Cardiac ventricle fibroblast (primary cell): ENCODE measurements at places on chromosomes 13 and 19. TPM values are rescaled to one million over a fixed set of nuclear protein-coding genes. Genes with fewer than 3 reads are reported as not detected.

The APLP1 gene
- 4.4 and 5.5 TPM in 2 replicates for total RNA-seq

The IRS2 gene
- 14.3 and 17.4 TPM in 2 replicates for total RNA-seq

The BRCA2 gene
- total RNA-seq: 0.50 and 1.8 TPM in 2 replicates

The ZNF724 gene
- 1.6 and 1.9 TPM in 2 replicates for total RNA-seq

The SHC2 gene
- 3.1 TPM in 2 replicates for total RNA-seq

The CYP4F8 gene
- total RNA-seq: not detected in 2 replicates

The STK11 gene
- total RNA-seq: 47.5 and 52.5 TPM in 2 replicates

The DIRAS1 gene
- total RNA-seq: 0.54 and 2.0 TPM in 2 replicates

The RB1 gene
- 15.8 and 21.5 TPM in 2 replicates for total RNA-seq

The TGFBR3L gene
- total RNA-seq: 0.15 TPM in 1 of 2 replicates, not detected in the other

The ZNF90 gene
- total RNA-seq: 0.15 and 0.44 TPM in 2 replicates

The GNG7 gene
- total RNA-seq: 0.69 and 0.88 TPM in 2 replicates

The BRSK1 gene
- total RNA-seq: 0.94 and 4.6 TPM in 2 replicates

The FGF21 gene
- total RNA-seq: not detected in 2 replicates
